GM23338 (cell line): ENCODE measurements at places on chromosomes 5 and 9. TPM values are rescaled to one million over a fixed set of nuclear protein-coding genes. Genes with fewer than 3 reads are reported as not detected.

The STC2 gene
- total RNA-seq = 132 and 160 TPM in 2 replicates

The RICTOR gene
- total RNA-seq = 27.4 and 30.2 TPM in 2 replicates

The DENND4C gene
- total RNA-seq = 30.8 and 43.7 TPM in 2 replicates

The DPYSL3 gene
- 440 and 455 TPM in 2 replicates for total RNA-seq

The SGCD gene
- 0.03 TPM in 1 of 2 replicates, not detected in the other for total RNA-seq

The PCDHA5 gene
- 1.4 and 3.1 TPM in 2 replicates for total RNA-seq

The CTNND2 gene
- 6.6 and 7.0 TPM in 2 replicates for total RNA-seq

The SLC45A2 gene
- total RNA-seq = not detected in 2 replicates

The NEK6 gene
- 10.4 and 11.2 TPM in 2 replicates for total RNA-seq

The SMIM15 gene
- total RNA-seq = 33.4 and 45.7 TPM in 2 replicates
